ENCODE measurements at places on chromosomes 11 and 22. TPM values are rescaled to one million over a fixed set of nuclear protein-coding genes. Genes with fewer than 3 reads are reported as not detected.

DNA sequence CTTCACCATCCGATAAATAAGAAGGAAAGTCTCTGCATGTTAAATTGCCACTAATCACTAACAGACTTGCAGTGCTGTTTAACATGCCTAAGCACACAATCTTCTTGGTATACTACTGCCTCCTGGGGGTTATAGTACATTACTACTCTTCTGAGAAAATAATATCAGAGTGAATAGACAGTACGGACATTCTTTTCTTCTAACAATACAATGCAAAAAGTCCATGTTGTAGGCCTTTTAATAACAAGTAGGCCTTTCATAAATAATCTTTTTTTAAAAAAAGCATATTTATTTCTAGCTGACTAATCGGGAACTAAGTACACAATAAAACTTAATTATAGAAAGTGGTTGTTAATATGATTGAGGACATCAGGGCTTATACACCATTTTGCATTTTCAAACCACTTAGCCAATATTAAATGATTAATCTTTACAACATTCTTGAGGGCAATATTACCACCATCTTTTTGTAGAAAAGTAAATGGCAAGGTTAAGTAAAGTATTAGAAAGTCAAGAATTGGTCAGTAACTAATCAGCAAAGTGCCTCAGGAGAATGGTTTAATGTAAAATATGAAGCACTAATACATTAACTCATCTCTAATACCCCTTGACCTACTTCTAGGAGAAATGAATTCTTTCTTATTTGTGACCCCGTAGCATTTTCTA is 84.7 kb downstream of the TTC28 start:
- DNase-seq = peak; percentile 77

NPTXR gene
- 0.28 TPM for total RNA-seq

NCR3LG1 gene
- 3.9 TPM for total RNA-seq

DNA sequence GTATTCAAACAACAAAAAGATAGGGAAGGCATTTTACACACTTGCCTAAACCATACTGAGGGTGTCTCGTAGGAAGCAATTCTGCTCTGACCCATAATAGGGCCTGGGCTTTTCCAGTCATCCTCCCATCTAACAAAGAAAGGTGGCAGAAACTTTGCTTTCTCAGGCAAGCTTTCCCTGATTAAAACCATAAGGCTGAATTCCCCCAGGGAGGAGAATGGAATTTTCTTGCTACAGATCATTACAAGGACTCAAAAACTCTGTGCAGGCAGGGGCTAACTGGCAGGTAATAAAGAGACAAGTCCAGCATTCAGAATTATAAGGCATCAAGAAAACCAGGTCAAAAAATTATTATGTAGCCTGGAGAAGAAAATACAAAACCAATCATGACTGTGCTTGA is 90.4 kb downstream of the RBFOX2 start:
- DNase-seq = no peak

GRCh38 chr11:96055706-96056387 is 131.9 kb upstream of the MTMR2 start:
- peak; percentile 62 for DNase-seq

NCAM1 gene
- not detected for total RNA-seq

SAA2 gene
- not detected for total RNA-seq

PGR gene
- total RNA-seq = under 0.01 TPM

DNA sequence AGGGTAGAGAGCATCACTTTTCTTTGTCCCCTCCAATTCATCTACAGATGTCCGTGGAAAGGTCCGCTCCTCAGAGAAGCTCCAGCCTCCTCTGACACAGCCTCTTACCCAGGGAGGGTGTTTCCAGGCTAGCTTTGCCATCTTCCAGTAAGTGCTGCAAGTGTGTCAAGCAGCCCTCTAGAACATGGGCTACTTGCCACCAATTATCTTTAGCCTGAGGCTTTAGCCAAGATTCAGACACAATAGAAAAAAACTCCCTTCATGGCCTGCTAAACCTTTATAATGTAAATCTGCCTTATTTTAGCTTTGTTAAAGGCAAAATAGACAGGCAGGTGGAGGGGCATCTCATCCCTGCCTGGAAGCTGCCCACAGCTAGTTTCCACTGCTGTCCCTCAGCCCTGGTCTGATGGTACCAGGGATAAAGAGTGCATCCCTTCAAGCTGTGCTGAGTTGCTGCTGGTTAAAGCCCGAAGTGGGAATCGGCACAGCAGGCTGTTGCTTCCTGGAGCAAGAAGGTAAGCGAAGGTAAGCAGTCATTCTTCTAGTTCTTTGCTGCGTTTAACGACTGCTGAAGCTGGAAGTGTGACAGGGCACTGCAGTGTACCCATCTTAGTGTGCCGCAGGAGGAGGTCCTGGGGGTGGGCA is 190.1 kb upstream of the E2F8 start:
- no peak for DNase-seq

GRCh38 chr11:119533921-119534736 is 111.2 kb upstream of the THY1 start:
- DNase-seq = peak; percentile 23

DNA sequence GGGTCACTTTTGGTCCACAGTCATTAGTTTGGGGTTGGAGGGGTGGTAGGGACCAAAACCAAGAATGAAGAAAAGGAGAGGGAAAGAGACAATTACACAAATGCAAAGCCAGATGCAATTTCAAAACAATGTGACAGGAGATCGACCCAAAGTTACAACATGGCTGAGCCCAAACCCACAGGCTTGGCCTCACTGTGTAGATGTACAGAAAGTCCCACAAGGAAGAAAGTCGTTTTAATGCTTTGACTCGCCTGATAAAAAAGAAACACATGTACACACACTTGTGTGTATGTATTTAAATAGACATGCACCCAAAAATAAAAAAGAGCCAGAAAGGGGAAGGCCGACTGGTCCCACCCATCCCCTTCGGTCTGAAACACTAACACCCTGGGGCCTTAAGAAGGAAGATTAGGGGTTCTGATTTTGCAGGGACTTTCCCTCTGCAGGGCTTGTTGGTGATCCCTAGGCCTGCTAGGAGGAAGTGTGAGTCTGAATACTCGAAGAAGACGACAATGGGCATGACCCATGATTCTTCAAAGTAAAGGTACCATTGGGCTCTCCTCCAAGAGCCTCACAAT is 104.1 kb downstream of the ETS1 start:
- no peak for DNase-seq

DNA sequence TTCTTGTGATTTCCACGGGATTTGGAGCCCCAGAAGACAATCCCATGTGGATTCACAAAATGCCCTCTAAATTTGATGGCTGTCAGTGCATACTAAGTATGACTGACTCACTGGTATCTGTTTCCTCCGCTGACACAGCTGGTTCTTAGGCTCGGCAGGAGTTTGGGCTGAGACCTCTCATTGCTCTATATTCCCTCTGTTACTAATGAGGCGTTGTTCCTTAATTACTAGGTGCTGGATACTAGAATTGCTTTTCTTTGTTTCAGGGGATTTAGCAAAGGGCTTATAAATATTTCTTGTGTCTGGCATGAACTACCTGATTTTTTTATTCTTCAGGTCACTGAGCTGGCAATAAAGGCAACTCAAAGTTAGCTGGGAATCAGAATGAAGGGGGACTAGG is 53.2 kb upstream of the EHF start:
- DNase-seq = no peak

HDHD5 gene
- total RNA-seq = 31.4 TPM

BIRC2 gene
- 204 TPM for total RNA-seq

SLC22A6 gene
- not detected for total RNA-seq

DNA sequence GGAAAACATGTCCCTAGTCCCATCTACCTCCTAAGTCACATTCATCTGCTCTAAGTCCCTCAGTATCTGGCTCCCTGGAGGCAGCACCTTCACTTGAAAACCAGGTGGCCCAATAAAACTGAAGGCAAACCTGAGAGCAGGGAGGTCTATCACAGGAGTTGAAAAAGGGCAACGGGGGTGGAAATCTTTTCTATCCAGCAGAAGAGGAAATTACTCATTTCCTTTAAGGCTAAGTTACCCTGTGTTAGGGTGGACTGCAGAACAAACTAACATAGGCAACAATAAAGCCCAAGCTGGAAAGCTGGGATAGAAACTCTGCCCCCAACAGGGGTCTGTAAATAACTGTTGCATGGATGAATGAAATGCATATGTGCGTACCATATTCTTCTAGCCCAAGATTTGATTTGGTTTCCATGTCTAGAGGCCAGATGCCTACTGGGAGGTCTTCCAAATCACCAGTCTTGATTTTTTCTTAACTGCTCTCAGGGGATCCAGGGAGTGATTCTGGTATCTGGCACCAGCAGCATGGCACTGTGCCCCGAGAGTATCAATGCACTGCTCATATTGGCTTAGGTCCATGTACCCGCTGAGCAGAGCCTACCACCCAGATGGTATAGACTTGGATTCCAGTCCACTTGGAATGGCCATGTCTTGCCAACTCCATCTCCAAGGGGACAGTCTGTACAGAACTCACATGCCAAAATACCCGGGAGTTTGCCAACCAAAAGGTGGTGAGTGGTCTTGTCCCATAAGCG is 350.0 kb upstream of the NCAM1 start:
- no peak for DNase-seq

- peak; percentile 24 for DNase-seq
These were observed 1.8 kb upstream of the GAL start for GRCh38 chr11:68682531-68682961.

DNA sequence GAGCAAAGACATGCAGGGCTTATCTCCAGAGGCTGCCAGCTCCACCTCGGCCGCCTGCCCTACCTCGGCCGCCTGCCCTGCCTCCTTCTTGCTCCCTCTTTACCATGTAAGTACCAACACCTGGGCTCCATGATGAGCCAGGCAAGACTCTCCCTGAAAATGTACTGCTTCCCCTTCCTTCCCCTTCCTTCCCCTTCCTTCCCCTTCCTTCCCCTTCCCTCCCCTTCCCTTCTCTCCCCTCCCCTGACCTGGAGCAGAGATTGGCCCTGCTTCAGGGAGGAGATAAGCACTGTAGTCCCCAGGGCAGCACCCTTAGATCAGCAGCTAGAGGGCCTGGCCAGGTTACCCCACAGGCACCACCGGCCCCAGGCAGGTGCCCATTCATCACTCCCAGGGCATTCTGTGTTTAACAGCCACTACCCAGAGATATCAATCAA is 25.4 kb upstream of the ADORA2A start:
- no peak for DNase-seq

DNA sequence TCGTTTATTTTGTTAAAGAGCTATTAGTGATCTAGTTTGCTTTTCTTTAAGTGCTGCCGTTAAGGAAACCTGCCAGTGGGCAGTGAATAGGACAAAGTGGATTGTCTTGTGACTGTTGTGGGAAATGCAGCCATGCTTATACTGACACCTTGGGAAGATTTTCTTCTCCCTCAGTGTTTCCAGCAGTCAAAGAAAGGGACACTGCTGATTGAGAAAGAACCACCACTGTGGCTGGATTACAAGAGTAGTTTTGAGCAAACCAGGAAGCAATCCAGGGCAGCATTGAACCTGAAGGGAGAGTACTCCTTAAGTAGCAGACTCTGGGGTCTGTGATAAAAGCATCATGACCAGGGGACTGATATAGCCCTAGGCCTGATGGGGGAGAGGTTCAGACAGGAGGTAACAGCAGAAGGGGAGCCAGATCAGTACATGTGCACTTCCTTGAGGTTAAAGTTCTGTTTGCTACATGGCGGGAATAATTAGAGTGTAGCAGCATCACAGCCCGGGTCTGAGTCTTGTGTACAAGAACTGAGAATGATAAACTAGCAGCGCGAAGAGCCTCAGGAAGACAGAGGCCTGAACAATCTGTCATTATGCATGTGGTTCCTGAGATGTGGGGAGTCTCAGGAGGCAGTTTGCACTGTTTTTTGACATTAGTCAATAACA is 167.8 kb downstream of the C11orf91 start:
- DNase-seq = no peak

DNA sequence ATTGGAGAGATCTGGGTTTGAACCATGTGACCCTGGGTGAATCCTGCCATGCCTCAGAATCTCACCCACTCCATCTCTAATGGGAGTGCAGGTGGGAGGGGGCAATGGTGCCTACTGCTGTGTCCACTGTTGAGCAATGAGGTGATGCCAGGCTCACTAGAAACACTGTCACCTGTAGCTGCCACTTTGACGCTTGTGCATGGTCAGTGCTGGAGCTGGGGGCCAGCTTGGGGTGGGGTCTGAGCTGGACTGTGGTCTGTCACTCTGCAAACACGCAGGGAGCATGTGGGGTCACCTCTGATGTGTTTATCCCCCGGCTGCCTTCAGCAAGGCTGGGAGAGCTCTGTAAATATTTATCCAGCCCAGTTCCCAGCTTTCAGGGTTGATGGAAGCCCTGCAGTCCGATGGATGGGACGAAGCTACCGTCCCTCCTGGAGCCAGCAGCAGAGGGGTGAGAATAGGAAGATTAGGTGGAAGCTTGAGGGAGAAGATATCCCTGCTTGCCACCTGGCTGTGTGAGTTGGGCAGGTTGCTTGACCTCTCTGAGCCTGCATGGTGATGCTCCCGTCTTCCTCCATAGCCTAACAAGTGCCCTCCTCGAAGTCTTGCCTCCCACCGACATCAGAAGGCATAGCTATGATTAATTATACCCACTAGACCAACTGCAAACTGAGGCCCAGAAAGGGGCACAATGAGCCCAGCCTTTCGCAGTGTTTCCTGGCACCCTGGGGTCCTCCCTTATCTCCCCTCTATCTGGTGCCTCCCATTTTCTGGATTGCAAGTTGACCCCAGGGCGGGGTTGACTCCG is 1.7 kb downstream of the MMP11 start:
- DNase-seq = no peak

DNA sequence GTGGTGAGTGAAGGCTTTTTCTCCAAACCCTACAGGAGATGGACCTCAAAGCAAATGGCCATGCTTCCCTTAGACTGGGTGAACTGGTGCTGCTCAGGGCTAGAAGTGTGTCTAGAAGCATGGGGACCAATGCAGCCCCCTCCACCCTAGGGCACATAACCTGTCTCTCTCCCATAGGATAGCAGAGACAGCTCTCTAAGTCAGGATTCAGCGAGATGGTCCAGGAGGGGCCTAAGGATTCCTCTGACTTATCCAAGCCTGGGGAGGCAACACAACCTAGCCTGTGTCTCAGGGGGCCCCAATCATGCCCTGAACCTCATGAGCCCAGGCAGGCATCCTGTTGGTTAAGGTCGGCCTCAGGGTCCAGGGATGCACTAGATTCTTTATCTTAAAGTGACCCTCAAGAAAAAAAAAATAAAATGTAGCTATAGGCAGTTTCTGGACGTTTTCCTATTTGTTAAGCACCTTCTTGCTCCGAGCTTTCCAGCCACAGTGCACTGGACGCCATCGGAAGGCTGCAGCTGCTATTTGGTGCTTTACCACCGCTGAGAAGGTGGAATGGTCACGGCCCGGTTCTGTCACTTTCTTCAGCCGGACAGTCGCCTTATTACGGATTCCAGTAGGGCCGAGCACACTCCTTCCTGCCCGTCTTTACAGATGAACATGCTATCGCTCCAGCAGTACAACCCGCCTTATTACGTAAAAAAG is 5.0 kb upstream of the CCND1 start:
- no peak for DNase-seq

DNA sequence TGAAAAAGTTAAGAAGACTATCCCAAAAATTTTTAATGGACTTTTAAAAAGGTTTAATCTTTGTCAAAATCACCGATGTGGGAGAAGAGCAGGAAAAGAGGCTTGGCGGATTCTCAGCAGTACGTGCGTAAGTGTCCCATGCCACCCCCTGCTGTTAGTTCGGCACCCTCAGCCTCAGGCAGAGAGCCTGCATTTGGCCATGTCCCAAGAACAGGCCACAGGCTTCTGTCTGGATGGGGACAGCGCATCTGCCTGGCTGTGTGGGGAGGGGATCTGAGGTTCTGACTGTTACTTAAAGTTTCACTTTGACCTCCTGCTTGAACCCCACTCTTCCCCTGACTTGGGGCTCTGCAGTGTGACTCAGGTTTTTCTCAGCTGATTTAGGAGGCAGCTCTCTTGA is 35.3 kb downstream of the EXT2 start:
- DNase-seq = no peak

MUC5B gene
- total RNA-seq = not detected
